Hematopoietic multipotent progenitor cell treated with erythropoietin and hydrocortisone succinate and interleukin-3 and kit ligand, for 15 days (in vitro differentiated cells): ENCODE measurements at places on chromosomes 12 and 14.

- no peak for DNase-seq
These were observed 121.9 kb upstream of the FKBP4 start for GRCh38 chr12:2672863-2673262.

DNA sequence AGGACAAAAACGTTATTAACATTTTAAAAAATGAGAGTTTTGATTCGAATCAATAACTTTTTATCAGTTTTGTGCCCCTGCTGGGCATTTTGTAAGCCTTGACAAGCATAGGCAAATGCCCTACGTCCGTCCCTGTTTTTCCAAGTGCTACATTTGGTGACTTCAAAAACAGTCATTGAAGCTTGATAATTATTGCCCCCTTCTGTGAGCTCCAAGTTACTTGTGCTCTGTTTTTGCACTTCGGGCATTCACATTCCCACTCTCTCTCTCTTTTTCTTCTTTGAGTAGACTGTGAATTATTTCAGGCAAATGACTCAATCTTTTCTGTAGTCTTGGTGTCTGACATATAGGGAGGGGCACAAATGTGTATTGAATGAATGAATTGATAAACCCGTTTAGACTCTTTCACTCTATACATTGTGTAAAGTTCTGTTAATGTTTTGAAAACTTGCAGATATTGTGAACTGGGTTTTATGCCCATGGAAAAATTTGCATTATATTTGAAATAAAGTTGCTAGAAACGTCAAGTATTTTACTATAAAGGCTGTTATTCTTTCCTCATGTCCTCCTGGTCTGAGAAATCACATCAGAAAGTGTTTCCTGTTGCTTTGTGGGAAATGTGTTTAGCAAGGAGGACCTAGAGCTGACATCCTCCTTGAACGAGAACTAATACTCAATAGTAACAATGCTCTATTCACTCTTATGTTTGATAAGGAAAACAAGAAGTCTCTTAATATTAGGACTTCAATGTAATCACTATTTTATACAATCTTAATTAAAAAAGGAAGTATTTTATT, 1.4 kb downstream of the APAF1 start:
- DNase-seq: peak; percentile 20

GRCh38 chr14:100281286-100282082, 24.8 kb downstream of the SLC25A29 start:
- no peak for DNase-seq

GRCh38 chr14:87529081-87529480, 463.9 kb downstream of the GALC start:
- no peak for DNase-seq

GRCh38 chr12:2876431-2877046, 435 bp downstream of the FOXM1 start:
- DNase-seq: peak; percentile 39

DNA sequence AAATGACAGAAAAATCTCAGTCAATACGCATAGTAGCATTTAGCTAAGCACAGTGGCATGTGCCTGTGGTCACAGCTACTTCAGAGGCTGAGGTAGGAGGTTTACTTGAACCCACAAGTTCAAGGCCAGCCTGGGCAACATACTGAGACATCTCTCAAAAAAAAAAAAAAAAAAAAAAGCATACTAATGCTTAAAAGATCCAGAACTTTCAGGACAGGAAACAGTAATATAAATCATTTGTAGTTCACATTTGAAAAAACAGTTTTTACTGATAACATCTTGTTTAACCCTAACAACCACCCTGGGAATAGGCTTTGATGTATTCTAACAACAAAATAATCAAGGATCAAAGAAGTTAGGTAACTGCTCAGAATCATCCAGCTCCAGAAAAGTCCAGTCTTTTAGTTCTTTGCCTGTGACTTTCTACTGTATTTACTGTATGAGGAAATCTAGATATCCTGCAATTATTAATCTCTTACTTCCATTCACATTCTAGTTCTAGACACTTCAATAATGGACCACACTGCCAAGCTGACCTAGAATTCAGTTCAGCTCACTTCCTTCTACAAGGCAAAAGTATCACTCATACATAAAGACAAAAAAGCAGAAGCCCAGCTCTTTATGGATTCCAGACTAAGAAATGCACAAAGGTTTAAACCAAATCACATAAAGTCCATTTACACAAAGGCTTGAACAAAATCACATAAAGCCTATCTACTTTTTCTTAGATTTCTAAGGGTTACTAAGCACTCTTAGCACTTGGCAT, 28.5 kb downstream of the PAWR start:
- no peak for DNase-seq

DNA sequence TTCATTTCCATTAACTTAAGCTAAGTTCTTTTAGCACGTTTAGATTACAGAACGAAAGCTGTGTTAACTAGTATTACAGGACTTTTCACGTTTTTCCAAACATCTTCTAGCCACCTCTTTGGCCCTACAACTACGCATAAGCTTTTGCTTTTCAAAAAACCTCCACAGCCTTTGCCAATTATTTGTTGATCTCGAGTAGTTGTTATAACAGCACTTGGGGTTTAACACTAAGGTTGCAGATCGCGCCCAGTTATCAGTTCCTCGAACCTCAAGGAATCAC, 450 bp upstream of the RBM25 start:
- no peak for DNase-seq

GRCh38 chr14:104926619-104927431, 2.1 kb downstream of the PLD4 start:
- no peak for DNase-seq

DNA sequence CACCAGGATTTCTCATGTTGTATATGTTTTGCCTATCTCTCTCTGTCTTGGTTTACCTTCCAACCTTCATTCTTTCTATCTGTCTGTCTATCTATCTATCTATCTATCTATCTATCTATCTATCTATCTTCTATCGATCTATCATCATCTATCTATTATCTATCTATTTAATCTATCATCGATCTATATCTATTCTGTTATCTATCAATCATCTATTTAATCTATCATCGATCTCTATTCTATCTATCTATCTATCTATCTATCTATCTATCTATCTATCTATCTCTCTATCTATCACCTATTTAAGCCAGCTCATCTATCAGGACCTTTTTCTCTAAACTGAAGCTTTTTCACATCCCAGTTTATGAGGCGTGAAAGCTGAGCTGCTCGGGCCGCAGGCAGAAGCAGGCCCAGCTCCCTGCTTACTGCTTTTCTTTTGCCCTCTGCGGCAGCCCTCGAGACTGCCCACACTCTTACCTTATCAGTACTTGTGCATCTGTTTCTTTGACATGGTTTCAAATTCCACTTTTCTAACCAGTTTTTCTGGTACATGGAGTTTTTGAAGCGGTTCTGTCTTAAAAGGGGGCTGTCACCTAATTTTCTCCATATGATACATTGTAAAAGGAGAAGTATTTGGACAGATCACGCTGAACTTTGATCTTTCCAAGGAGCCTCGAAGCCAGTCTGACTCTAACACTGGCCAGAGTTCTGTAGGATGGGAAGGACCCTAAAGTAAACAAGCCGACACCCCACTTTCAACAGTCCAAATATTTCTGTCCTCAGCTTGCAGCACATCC, 44.4 kb upstream of the GSG1 start:
- no peak for DNase-seq

DNA sequence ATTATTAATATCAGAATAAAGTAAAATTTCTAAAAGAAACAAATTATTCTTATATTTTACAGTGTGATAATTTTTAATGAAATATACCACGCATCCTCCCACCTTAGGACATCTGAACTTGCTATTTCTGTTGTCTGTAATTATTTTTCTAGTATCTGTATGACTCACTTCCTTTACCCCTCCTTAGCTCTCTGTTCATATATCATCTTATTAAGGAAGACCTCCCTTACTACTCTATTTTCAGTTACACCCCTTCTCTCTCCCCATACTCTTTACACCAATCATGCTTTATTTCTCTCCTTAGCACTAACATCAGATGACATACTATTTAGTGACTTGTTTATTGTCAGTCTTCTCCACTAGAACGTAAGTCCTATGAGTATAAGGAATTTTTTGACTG, 34.2 kb upstream of the C12orf50 start:
- no peak for DNase-seq

- no peak for DNase-seq
These were observed 50.3 kb downstream of the ADAMTS20 start for GRCh38 chr12:43501703-43502102.

- DNase-seq: no peak
These were observed 30.9 kb downstream of the MED13L start for GRCh38 chr12:116246490-116247179.

DNA sequence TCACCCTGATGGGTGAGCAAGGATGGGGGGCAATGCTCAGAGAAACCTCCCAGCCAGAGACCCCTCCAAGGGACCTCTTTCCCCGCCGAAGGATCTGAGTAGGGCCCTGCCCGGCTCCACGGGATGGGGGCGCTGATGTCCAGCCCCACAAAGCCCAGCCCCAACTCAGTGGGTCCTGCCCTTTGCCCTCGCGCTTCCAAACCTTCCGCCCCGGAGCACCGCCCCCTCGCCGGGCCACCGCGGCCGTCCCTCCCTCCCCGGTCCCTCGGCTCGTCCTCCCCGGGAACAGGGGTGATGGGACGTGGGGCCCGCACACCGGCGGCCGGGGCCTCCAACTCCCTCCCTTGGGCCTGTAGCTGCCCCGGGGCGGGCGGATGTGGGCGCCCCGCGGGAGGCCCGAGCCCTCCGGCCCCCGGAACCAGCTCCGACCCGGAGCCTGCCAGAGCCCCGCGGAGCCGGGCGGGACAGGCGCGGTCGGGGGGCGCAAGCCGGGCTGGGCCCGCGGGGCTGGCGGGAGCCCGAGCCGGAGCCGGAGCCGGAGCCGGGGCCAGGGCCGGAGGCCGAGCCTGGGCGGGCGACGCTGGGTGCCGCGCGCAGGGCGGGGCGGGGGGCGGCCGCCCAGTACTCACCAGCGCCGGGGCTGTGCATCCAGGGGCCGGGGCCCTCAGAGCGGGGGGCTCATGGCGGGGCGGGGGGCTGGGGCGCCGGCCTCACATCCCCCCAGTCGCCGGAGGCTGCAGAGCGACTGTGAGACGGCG, 386 bp downstream of the HDAC7 start:
- no peak for DNase-seq

- no peak for DNase-seq
These were observed 228.7 kb downstream of the APAF1 start for GRCh38 chr12:98873776-98874175.

DNA sequence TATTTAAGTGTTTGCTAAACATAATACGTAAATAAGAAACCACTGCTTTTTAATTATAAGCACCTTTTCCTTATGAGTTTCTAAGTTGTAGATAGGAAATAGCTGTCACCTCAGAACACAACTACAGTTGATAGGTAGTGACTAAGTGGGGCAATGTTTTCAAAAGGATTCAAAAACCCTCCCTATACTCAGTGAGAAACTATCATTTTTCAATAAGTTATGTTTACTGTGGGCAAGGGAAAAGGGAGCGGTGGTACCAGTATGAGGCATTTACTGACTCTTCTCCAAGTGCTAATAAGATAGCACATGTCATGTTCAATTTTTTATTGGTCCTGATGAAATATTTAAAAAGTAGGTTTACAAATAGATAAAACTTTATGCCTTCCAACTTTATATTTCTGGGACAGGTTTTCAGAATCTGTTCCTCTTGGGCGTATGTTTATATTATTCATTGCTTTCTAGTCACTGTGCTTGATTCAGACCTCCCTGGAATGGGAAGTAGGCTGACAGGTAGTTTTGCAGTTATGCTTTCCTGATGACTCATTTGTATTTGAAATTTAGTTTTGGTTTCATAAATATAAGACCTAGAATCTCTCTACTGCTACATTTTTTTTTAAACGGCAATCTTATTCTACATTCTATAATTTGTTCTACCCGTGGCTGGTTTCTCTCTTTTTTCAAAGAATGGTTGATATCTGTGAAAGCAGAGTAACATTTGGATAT, 153.1 kb downstream of the TMEM117 start:
- DNase-seq: no peak

DNA sequence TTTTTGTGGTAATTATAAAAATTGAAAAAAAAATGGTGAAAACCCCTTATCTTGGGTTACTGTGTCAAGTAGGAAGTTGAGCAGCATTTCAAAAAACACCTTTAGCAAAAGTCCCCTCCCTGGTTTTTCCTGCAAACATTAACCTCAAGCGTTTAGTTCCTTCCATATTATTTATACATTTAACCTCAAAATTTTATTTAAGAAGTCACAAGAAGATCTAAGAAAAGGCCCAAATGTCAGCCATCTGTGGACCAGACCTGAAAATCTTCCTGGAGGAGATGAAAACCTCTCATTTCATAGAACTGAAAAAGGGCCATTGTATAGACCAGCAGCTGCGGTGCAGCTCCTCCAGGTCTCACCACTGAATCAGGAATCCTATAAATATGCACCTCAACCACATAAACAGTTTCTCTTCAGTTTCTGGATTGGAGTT, 40.4 kb upstream of the BTG1 start:
- DNase-seq: no peak

DNA sequence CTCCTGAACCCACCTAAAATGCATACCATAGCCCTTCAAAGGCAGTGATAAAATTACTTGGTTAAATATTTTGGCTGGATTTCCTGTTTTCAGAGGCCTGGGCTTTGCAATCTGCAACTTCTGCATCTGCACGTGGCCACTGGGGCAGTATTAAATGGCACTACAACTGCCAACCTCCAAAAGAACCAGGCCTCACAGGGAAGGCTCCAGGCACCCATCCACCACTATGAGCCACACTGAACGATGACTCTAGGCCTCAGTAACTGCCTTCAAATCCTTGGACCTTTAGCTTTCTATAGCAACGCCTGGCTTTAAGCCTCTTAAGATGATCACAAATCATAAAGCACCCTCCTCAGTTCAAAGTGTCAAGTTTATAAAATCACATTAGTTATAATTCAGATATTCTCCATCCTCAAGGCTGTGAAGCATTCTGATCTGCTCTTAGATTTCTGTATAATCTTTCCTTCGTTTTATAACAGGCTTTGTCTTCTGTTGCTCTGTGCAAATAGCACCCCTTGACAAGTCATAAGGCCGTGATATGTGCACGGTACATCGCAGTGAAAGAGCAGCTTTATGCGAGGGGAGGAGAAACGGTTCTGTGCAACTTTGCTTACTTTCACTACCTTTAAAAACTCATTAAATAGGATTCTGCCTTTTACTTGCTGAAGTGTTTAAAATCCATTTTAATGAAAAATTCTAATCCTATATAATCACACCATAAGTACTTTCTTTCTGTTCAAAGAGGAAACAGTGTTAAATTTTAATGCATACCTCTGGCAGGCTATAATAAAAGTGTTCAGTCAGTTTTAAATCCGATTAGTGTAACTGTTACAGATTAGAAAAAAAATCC, 196.4 kb upstream of the G2E3 start:
- no peak for DNase-seq

DNA sequence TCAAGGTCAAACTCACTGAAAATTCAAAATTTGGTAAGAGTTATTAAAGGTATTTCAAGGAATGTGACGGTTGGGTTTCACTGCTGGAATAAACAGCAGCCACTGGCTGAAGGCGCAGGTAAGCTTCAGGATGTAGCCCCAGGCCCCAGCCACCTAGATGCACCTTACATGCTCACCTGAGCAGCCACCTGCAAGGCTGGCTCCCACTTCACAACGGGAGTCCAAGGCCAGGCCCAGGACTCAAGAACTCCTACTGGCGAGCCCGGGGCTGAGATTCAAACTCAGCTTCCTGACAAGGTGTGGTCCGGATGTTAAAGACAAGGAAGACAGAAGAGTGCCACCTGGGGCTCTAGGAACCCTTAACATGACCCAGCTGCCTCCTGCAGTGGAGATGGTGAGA, 78.4 kb downstream of the ITPK1 start:
- DNase-seq: no peak
